ENCODE measurements at places on chromosomes 6 and 20.

DNA sequence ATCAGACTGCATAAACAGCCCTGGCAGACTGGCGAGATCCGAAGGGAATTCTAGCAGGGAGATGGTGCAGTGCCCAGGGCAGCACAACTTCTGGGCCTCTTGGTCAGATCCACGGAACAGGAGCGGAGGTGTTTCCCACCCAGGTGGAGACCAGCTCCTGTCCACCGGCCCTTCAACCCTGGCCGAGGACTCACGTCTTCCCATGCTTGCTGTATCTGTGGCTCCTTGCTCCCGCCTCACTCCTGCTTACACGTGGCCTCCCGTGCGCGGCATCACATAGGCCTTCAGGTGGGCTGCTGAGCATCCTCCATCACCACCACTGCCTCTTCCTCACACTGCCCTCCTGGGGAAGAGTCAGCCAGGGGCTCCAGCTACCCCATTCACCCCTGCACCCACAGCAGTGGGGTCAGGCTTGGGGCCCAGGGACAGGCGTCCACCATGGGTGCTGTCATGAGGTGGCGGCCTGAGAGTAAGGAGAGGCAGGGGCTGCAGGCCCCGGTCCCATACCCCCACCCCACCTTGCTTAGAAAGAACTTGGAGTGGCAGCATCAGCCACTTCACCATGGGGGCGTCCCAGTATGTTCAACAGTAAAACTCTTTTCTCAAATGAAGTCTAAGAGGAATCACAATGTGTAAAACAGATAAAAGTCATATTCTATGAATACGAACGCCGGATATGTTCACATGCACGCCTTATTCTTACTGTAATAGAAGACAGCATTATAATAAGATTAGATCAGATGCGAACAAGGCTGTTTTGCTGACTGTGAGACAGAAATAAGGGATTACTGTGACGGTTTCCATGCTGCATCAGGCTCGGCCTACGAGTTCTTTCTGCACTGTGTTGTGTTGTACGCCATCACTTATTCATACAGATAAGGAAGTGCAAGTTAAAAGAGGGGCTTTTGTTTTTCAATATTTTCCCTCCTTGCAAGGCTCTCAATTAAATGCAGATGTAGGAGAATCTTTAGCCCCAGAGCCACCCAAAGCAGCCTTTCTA is 165.4 kb downstream of the GRM4 start:
- no peak for DNase-seq

DNA sequence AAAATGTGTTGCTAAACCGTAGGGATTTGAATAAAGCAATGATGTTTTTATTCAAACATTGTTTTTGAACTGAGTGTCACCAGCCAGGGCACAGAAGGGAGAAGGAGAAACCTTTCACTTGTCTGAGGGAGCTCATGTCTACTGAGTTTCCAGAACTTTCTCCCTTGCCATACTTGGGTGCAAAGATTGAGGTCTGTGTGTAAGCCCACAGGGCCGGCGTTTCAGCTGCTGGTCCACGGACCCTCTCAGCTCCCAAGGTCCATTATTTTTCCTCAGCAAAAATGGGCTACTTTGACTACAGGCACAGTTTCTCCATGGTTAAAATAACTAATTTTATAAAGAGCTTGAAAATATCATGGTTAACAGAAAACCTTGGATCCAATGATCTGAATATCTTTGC is 32.6 kb downstream of the PSMG4 start:
- DNase-seq, result no peak

DNA sequence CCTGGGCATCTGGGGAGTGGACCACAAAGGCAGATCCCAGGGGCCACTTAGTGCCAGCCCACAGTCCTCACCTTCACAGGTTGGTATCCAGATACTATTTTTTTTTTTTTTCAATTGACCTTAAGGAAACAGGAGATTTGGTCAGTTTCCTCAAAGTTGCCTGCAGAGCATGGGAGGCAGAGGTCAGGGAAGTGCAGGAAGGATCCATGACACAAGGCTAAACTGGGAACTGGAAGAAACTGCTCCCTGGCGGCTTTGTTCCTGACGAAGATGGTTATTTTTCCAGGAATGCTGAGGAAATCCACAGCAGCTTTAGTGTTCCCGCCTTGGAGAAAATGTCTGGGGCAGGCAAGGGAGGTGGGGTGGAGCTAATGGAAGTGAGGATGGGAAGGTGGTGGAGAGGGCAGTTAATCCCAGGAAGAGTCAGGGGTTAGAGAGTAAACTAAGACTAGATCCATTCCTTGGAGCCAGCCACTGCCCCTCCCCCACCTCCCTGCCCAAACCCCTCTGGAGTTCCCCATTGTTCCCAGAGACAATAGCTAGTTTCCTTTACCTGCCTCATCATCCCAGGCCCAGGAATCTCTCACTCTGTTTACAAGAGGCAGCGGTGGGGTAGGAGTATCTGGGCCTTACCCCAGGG is 14.3 kb upstream of the MYMX start:
- no peak for DNase-seq

DNA sequence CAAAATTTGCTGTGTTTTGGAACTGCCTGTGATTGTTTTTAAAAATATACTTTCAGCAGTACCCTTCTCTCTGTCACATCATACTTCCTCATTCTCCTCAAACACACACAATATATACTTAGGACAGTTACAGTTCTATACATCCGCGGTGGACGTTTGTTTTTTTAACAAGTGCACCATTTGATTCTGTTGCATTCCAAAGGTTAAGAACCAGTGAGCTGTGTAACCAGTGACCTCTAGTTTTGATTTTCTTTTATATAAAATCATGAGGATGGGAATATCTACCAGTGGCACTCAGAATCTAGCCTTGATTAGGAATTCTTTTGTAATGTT is 152.8 kb downstream of the CARMIL1 start:
- no peak for DNase-seq

DNA sequence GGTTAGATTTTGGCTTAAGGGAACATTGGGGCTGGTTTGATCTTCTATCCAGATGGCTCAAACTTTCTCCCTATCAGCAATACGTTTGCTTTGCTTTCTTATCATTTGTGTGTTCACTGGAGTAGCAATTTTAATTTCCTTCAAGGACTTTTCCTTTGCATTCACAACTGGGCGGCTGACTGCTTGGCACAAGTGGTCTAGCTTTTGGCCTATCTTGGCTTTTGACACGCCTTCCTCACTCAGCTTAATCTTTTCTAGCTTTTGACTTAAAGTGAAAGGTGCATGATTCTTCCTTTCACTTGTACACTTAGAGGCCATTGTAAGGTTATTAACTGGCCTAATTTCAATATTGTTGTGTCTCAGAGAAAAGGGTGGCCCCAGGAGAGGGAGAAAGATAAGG is 254.9 kb downstream of the PLCB1 start:
- no peak for DNase-seq

DNA sequence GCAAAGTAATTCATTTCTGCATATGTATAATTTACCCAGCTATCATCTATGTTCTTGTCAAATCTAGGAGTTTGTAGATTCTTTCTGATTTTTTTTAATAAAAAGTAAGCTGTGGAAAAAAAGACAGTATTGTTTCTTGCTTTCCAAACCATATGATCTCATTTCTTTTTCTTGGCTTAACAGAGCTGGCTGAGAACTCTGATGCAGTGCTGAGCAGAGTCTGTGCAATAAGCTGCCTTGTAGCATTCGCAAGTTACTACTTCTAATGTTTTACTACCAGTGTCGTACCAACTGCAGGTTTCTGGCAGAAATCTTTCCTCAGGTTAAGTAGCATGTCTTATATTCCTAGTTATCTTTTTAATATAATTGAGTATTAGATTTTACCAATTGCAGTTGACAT is 15.6 kb downstream of the RRBP1 start:
- DNase-seq, result no peak

- no peak for DNase-seq
These were observed 87.1 kb downstream of the CEBPB start for GRCh38 chr20:50277460-50278376.

- no peak for DNase-seq
These were observed 78.5 kb upstream of the TRDN start for GRCh38 chr6:123715006-123715863.

DNA sequence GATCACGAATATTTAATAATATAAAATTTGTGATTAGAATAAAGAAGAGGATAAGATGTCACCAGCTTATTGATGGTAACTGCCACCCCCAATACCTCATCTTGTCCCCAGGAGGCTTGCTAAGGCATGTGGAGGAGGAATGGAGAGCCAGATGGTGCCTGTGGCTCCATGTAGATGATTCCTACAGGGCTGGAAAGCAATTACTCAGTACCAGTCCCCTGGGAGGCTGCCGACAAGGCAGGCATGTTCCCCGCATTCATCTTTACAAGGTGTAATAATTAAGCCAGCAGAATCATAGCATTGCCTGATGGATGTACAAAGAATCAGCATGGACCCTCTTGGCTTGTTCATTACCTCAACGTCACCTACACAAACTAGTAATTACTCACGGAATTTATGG is 155.3 kb downstream of the PLCB1 start:
- no peak for DNase-seq

GRCh38 chr20:39661833-39662232 is 699.7 kb downstream of the DHX35 start:
- no peak for DNase-seq

DNA sequence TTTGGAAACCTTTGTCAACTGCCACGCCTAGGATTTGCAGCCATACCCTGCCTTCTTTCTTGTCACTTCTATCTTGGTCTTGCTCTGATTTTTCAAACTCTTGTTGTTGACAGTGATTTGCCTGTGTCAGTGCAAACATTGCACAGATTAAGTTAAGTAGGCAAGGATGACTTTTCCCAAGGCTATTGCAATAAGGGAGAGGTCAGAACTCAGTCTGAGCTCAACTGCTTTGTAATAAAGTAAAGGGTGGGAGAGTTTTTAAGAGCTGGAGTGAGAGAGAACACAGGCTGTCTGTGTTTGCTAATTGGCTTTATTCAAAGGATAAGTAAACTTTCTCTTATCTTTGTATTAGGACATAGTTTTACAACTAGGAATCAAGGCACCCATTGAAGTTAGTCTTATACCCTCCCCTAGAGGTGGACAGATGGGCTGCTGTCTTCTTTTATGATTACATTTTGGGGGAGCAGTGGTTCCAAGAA is 448.6 kb downstream of the PHF3 start:
- DNase-seq, result no peak

DNA sequence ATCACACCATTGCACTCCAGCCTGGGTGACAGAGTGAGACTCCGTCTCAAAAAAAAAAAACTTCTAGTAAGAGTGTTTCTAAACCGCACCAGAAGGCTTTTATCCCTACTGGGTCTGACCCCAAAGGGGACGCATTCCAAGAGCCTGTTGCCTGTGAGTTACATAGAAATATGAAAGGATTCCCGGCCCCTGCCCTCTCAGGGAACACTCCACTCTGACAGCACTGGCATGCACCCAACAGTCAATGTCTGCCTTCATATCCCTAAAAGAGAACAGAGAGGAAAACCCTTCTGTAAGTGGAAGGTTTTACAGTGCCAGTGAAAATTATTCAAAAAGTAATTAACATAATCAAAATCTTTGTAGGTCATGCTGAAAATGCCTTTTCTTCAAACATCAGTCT is 117.1 kb upstream of the PTPRT start:
- no peak for DNase-seq

DNA sequence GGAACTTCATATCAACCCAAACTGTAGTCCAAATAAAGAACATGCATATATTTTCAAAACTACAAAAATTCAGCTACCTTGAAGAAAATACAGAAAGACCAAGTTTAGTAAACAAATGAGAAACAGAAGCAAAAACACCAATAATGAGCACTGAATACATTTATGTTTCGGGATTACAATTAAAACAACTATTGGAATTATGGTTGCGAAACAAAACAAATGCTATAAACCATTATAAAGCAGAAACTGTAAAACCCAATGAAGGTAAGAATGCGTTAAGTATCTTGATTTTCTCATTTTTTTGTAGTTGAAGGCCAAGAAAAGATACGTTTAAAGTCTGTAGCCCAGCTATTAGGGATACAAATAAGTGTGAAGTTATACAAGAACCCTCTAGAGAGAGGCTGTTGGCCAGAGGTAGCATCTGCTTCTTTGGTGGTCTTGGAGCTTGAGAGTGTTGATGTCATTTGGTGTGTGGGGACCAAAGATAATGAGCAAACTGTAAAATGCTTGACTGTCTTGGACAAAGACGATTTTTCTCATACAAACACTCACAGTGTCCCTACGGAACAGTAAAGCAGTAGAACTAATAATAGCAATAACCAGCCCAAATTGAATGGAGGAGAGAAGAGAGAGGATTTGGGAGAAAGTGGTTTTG is 111.5 kb downstream of the PRND start:
- DNase-seq, result no peak

GRCh38 chr20:11447371-11448100 is 470.2 kb upstream of the BTBD3 start:
- no peak for DNase-seq

DNA sequence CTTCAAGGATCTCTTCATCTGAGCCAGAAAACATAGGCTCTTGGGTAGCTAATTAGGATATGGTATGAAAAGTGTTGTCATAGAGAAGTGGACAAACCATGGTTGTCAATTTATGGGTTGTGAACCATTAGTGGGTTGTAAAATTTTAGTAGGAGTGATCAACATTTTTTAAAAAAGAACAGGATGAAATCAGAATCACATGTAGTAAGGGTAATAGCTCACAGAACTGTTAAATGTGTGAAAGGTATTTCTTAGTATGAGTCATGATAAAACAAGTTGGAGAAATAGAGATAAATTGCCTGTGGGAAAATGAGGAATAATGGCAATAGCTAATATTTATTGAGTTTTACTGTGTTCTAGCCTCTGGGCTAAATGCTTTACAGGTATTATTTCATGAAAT is 113.4 kb downstream of the MAP3K4 start:
- peak; percentile 14 for DNase-seq

DNA sequence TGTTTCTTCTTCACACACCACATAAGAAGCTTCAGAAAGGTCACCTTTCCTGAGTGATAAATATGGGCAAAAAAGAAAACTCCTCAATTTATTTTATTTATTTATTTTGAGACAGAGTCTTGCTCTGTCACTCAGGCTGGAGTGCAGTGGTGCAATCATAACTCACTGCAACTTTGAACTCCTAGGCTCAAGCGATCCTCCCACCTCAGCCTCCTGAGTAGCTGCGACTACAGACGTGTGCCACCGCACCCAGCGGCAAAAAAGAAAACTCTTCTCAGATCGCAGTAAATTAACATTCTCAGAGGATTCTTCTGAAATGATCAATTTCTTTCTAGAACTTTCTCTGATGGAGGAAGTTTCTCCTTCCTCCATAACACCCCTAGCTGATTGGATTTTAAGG is 111.2 kb downstream of the TRERF1 start:
- DNase-seq, result no peak

All from AG09309 (cell line).